ENCODE measurements at places on chromosomes 16 and 17.

DNA sequence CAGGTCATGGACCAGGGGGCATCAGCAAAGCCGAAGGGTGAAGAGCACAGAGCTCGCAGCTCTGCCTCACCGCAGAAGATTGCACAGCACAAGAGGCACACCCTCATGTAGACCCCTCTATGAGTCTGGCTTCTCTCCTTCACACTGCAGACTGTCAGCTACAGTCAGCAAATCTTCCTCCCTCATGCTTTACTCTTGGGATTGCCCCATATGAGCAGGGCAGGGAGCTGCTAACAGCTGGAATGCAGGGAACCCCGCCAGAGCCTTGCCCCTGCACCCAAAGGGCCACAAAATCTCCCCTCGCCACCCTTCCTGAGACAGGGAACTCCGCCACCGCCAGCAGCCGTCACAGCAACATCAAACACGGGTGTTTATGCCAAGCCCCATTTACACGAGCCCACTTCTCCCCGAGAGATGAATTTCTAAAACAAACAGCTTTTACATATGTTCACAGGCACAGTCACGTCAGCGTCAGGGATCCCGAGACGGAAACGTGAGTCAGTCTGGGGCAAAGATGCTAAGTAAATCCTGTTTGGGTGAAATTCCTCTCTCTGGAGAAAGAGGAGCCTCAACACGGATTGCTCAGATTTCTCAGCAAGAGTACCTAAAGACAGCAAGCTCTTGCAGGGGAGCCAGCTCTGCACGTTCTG, 121.9 kb downstream of the CDYL2 start:
- DNase-seq: no peak

GRCh38 chr16:11871193-11871592, 19.9 kb upstream of the RSL1D1 start:
- no peak for DNase-seq

DNA sequence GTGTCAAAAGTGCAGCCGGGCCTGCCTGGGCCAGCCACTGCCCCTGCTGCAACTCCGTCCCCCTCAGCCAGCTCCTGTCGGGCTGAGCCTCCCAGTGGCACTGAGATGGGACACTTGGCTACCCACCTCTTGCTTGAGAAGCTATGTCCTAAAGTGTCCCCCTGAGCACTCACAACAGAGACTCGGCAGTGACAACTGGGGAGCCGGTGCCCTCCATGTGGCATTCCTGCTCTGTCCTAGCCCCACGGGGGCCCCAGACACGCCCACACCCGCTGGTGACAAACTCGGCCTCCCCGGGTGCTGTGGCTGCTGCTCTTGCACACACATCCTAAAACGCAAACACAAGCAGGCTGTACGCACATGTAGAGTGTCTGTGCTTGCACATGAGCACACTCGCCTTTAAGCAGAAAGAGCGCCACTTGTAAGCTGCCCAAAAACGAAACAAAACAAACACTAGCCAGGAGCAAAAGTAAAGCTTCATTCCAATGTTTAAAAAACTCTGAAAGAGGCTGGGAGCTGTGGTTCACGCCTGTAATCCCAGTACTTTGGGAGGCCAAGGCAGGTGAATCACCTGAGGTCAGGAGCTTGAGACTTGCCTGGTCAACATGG, 253.9 kb downstream of the RBFOX3 start:
- DNase-seq: no peak

DNA sequence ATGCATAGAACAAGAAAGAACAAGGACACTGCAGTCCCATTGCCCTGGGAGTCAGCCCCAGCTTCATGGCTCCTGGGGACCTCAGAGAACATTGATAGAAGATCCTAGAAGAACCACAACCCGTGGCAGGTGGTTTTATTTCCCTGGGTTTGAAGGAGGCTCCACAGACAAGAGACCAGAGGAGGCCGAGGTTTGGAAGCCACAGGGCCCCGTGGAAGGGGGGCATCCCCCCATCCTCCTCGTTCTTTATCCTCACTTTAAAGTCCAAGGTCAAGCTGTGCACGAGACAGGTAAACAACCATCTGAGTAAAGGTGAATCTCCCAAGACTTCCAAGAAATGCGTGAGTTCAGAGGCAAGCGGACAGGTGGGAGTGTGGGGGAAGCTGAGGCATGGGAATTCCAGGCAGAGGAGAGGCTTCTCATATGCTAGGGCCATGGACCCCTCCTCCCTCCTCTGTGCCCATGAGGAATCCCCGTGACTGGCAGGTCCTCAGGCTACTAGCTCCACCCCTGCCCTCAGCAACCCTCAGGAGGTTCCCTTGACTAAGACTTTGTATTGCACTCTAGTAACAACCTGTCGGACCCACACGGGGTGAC, 849 bp upstream of the SULT1A1 start:
- DNase-seq: no peak

DNA sequence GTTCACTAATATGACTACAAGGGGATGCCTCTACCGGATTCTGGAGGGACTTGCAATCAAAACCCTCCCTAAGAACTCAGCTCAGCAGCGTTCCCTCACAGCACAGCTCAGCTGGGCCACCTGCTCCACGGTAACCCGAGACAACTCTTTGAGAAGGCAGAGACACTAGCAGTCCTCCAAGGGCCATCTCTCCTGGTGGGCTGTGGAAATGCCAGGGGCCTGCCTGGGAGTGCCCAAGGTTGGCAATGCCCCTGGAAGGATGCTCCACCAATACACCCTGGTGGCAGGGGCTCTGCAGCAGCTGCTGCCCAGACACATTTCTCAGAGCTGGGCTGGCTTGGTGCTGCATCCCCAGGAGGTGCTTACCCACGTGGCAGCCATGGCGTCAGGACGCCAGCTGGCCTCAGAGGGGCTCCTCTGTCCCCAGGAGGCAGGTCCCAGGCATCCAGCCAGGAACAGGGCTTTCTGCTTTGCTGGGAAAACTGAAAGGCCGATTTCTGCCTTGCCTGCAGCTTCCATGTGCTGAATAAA, 16.5 kb downstream of the CDIP1 start:
- no peak for DNase-seq

DNA sequence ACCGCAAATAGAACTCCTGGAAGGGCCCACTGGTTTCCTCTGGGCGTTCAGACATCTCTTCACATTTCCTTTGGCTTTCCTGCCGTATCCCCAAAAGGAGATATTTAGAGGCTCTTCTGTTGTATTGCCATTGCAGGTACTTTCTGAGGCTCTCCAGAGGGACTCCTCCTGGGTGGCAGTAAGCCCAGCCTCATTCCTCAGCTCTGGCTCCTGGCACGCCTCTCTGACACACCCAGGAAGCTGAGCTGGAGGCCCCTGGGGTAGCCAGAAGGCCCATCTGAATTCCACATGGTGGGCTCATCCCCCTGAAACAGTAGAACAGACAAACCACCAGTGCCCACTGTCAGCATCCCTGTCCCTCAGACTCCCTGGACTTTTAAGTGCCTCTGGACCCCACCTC, 206.7 kb downstream of the PARN start:
- no peak for DNase-seq

GRCh38 chr17:11986942-11987329, 10.3 kb downstream of the ZNF18 start:
- no peak for DNase-seq

GRCh38 chr16:24208710-24209109, 47.4 kb upstream of the CACNG3 start:
- DNase-seq: no peak

- DNase-seq: peak; percentile 80
Measured at GRCh38 chr17:7552621-7553051, 3.8 kb downstream of the TNFSF12 start.

DNA sequence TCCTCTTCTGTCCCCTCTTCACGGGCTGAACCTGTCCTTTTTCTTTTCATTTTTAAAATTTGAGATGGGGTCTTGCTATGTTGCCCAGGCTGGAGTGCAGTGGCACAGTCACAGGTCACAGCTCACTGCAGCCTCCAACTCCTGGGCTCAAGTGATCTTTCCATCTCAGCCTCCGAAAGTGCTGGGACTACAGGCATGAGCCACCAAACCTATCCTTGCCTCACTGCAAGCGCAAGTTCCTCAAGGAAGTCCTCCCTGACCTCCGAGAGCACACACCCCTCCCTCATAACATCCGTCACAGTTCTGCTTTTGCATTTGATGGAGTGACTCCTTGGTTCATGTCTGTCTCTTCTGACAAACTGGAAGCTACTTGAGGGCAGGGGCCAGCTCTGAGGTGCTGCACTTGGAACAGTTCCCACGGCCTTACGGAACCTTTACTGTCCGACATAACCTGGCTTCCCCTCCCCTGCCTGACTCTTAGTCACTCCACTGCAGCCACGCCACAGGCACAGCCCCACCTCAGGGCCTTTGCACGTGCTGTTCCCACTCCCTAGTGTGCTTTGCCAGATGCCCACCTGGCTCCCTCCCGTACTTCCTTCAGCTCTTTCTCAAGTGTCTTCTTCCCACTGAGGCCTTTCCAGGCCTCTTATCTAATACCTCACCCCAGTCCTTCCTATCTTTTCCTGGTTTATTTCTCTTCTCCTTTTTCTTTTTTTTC, 4.4 kb downstream of the TBX6 start:
- peak; percentile 62 for DNase-seq

DNA sequence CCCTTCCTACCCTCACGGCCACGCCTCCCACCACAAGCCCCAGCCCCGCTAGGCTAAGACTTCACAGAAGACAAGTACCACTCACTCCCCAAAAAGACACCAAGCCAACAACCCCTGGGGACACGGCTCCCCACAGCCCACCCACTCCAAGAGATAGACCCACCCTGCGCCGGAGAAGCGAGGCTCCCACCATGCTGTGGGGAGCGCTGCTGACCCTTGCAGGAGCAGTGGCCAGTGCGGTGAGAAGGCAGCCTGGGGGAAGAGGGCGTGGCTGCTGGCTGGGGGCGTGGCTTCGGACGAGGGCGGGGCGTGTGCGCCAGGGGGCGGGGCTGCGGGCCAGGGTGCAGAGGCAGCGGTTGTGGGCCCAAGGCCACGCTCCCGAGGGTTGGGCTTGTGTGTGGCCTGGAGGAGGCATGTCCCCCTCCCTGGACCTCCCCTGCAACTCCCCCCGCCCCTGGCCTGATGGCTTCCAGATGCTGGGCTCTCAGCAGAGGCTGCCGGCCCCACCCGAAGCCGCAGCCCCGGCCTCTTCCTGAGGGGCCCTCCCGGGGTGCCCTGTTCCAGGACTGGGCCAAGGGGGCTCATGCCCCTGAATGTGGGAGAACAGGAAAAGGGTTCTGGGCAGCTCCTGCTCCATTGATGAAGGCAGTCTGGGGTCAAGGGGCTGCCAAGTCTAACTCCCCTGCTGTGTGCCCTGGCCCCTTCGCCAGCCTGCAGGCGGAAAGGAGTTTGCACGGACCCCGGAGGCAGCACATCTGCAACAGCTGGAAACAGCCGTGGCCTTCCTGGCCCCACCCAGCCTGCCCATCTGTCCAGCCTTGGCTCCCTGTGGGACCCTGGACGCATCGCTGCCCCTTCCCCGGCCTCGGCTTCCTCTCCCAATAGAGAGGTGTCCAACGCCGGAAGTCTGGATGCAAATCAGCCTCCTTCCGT, 9.1 kb downstream of the TFAP4 start:
- DNase-seq: no peak

- DNase-seq: no peak
Measured at GRCh38 chr17:20302246-20302917, 165.0 kb downstream of the LGALS9B start.

GRCh38 chr17:64448665-64449512, at the start of gene MILR1:
MILR1 (plus strand) TSS chr17:64449115; CDS start chr17:64449169, 54 bp downstream.
- DNase-seq: peak; percentile 92
